ENCODE measurements at places on chromosomes 16 and 17.
A peak's percentile ranks its signal among the peaks of the same experiment; 100 is the strongest.

DNA sequence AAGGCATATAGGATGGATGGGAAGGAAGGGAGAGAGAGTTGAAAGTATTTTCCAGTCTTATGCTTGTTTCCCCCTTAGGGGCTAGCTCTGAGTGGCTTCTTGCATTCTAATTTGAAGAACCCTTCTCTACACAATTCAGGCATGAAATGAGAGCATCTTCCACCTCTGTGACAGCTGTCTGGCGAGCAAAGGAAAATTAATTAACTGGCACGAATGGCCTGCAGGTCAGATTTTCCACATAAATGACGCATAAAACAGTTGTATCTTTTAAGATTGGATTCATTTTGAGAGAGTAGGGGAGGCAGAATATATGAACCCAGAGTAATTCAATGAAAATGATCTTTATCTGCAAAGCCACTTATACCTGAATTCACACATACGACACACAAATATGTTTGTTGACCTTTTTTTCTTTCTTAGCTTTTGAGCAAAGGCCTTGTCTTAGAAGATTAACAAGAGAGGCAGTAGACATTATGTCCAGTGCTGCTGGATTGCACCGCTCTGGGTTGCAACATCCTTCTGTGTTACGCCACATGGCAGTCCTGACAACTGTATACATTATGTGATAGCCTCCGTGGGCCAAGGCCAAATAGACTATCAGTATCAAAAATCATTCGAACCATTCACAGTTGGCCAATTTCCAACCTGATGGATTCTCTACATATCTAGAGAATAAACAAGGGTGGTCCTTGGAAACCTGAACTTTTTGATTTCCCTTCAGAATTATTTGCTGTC, 173.0 kb upstream of the GOT2 start:
- DNase-seq = no peak

- no peak for DNase-seq
Measured at GRCh38 chr17:78159575-78160158, 8.7 kb upstream of the SYNGR2 start.

DNA sequence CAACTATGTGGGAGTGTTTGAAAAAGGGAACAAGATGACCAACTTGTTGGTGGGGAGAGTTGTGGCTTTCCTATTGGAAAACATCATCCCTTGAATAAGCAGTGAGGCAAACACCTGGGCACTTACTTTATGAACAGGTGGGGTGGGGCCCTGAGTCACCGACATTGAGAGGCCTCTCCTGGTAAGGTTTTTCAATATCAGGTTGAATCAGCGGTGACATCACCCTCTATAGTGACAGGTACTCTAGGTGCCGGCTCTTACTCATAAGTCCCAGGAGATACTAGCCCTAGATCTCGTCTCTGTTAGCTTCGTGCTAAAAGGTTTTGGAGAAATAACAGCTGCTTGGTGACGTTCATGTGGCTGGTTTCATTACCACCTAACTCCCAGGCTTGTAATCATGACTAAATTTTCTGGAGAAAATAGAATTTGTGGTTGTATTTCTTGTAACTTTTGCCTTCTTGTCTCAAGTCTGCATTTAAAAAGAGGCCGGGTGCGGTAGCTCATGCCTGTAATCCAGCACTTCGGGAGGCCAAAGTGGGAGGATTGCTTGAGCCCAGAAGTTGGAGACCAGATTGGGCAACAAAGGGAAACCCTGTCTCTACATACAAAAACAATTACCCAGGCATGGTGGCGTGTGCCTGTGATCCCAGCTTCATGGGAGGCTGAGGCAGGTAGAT, 19.3 kb downstream of the CDH1 start:
- DNase-seq = no peak

- no peak for DNase-seq
Measured at GRCh38 chr16:85393674-85394451, 219.3 kb upstream of the GSE1 start.

- DNase-seq = no peak
Measured at GRCh38 chr16:8890549-8890921, 8.4 kb downstream of the LITAFD start.

GRCh38 chr17:29645515-29646051, 22.9 kb upstream of the CORO6 start:
- DNase-seq = no peak

GRCh38 chr16:84524346-84524920, 20.0 kb upstream of the MEAK7 start:
- DNase-seq = no peak

DNA sequence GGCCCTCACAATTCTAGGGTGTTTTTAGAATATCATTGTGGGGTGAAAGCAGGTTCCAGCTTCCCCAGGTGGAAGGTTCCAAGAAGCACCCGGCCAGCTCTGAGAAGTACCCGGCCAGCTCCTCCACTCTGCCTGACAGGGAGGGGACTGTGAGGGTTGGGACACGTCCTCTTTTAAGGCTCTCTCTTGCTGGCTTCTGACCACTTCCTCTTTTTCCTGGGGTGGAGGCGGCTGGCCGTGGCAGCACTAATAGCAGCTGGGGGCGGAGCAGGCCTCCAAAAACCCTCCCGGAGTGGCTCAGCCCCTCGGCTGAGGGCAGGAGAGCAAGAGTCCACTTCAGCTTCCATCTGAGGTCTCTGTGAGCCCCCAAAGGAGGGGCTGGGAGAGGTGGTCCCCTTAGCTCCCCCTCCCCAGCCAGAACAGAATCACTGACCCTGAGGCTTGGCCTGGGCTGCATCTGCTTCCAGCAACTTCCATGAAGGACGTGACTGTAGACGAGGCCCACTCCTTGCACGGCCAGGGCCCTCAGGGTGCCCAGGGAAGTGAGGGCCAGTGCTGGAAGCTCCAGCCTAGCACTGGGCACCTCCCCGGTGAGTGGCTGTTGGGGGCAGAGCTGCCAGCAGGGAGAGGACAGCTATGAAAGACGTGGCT, 26.7 kb upstream of the PLCG2 start:
- no peak for DNase-seq

DNA sequence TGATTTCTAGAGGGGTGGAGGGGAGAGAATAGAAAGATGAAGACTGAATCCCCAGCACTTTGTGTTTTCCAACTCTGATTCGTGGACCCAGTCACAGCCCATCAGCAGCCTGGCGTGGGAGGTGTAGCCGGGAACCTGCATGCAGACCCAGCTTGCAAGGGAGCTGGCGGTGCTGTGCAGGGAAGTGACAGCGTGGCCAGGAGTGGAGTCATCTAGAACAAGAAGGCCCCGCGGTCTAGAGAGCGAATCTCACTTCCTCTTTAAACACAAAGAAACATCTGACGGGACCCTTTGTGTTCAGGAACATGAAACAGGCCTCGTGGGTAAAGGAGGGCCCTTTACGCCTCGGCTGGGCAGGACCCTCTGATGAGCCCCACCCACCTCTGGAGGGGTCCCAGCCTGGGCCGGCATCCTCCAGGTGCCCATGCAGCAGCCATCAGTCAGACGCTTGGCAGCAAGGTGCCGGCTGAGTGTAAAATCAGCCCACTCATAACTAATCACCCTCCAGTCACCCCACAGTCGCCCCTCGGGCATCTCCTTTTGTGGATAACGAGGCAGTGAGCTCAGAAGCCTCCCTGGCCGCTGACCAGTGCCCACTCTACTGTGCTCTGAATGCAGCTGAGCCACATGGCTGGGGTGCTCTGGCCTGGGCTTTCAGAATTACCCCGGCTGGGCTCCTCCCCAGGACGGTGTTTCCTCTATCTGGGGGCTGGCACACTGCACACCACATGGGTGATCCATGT, 4.4 kb downstream of the SNAI3 start:
- no peak for DNase-seq

DNA sequence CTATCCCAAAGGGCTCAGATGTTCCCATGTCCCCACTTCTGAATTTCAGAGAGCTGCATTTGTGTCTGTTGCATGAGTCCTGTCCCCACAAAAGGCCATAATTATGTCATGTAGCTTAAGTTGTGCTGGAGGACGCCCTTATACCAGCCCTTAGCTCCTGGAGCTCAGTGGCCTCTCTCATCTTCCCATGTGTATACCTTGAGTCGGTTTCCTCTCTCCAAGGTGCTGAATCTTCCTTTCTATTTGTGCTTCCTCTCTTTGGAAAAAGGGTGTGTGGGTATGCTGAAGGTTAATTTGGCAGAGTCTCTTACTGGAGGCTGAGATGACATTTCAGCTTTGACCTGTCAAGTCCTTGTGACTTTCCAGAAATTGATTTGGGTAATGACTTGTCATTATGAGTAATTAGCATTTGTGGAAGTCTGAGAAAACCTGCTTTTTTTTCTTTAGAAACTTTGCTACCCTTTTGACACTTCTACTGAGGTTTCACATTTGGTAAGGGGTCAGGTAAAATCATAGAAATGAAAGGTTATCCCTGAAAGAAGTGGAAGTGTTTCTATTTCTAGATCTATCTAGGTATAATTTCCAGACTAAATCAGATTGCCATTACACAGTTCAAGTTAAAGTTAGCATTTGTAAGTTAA, 185.4 kb downstream of the ABCC12 start:
- DNase-seq = peak; percentile 33

DNA sequence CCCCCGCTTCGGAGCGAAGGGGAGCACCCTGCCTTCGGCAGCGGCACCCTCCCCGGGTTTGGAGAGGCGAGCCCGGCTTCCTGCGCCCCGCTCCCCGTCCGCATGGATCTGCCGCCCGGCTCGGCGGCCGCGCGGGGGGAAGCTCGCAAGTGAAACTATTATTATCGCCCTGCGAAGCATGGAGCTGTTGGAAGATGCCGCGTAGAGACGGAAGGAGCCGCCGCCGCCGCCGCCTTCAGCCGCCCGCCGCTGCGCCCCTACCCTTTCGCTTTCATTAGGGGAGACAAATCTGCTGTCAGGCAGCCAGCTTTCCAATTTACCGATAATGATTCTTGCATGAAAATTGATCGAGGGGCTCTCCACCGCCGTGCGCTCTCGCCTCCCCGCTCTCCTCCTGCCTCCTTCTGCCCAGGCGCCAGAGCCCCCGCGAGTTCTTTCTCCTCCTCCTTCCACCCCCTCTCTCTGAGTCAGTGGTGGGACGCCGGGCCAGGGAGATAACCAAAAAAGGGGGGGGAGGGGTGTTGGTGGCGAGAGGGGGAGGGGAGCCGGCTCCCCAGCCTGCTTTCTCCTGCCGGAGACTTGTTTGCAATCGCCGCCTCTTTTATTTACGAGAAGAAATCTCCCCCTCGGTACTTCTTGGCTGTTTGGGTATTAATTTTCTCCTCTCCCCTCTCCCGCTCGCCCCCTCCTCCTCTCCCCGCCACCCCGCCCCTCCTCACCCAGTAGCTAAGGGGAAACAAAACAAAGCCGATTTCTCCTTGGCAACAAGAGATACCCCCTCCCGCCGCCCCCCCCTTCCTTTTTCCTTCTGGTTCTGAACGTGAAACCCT, 58.0 kb upstream of the GSE1 start:
- no peak for DNase-seq

DNA sequence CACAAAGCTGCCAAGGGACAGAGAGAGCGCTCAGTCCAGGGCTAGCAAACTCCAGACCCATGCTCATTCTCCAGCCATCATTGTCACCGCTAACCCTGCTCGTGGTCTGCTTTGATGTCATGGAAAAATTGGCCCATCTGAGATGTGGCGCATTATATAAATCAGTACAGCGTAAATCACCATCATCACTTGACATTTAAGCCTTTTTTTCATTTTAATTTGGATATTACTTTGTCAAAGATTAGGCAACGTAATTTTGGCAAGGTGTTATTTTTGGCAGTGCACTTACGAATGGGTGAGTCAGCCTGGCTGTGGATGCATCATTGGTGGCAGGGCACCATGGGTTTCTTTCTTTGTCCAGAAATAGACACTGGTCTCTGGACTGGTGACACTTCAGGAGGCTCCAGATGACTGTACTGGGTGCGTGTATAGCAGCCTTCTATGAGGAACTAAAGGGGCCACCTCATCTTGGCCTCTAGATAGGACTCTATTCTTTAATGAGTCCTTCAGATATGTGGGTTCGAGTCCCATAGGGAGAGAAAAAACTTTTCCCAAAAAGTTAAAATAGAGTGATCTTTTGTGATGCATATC, 166.3 kb downstream of the MSI2 start:
- no peak for DNase-seq

DNA sequence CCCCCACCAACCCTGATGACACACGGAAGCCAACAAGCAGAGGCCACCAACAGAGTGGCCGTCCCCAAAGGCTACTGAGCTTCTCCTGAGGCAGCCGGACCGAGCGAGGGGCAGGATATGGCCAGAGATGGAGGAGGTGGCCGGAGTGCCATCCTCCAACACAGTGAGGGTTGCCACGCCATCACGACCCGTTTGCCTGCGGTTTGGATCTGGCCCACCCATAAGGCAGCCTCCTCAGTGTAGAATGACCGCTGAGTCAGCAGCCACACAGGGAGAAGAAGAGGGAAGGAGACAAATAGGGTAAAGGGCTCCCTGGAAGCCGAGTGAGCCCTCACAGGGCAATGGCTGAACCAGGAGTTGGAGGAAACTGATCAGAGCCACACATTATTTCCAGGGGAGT, 13.8 kb downstream of the HNF1B start:
- DNase-seq = no peak

- DNase-seq = no peak
Measured at GRCh38 chr16:85471469-85472431, 141.4 kb upstream of the GSE1 start.

GRCh38 chr16:16006650-16007049, 57.2 kb downstream of the ABCC1 start:
- no peak for DNase-seq

- DNase-seq = no peak
Measured at GRCh38 chr16:87515475-87516330, 22.9 kb upstream of the ZCCHC14 start.

DNA sequence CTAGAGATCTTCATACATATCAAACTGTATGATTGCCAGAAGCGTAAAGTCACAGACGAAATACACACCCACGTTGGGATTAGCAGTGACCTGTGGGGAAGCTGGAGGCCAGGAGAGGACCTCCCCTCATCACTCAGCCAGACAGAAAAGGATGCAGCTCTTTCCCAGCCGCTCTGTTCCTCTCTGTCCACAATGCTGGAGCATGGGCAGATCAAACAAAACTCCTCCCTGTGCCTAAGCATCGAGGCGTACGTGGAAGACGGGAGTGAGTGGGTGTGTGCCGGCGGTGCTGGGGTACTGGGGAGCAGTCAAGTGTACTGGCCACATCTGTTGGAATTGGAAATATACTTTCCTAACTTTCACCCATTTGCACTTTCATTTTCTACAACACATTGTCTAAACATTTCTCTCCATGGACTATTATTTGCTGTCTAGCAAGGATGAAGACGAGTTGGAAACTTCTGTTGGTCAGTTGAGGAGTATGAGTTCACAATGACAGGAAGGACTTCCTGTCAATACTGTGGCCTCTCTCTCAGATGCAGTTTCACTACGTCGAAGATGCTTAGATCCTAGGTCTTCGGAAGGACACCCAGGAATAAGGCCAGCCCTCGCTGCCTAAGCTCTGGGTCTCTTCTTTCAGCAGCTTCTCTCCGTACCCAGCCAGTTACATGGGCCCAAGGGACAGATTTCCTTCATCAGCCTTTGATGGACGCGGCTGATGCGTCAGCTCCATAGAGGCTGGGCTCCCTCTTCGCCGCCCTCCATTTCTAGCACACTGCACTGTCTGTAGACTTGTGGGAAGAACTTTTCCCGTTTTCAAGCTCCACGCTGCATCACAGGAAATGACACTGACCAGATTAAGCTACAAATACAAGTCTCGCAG, 30.6 kb upstream of the ENDOV start:
- no peak for DNase-seq

DNA sequence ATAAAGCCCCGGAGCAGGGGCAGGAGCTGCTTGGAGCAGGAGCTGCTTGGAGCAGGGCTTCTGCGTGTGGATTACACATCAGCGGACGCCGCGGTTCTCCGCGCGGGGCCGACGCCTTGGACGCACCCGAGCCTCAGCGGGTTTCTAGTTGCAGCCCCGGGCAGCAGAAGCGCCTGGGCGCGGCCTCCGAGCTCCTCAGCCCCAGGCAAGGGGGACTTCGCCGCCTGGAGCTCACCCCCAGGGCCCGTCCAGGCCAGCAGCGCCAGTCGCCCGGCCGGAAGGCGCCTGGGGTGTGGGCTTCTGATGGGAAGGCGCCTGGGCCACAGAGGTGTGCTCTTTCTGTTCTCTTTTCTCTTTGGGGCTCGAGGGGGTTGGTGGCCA, 6.3 kb downstream of the FOXF1 start:
- no peak for DNase-seq

Data from iPS DF 6.9 (cell line).